ENCODE measurements at places on chromosomes 12 and 14.

DNA sequence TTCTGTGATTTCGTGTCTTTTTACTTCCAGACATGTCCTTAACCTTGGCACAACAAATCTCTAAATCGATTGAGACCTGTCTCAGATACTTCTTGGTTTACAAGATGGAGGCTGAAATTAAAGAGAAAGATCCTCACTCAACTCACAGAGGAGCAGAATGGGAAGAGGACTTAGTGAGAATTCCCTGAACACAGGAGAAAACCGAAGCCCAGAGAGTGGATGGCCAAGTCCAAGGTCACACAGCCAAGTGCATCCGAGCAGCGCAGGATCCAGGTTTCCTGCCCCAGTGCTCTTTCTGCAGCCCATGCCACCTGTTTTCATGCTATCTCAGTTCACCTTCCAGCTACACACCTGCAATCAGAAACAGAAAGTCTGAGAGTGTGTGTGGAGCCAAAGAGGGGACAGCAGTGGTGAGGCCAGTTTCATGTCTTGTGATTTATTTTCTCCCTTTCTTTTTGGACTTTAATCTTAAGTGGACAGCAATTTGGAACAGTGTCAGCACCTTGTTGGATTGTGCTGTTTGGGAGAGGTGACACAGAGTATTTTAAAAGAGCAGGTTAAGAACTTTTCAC, 22.9 kb upstream of the TCL1B start:
- H3K27me3 ChIP-seq, result no peaks in the 10 kb centered on the region
- no peaks in the 10 kb centered on the region for H3K36me3 ChIP-seq
- no peaks in the 10 kb centered on the region for H3K4me1 ChIP-seq
- no peak overlapping the region for H3K27ac ChIP-seq

- no peaks in the 10 kb centered on the region for H3K36me3 ChIP-seq
- H3K27ac ChIP-seq, result no peak overlapping the region
- no peak for DNase-seq
- H3K4me1 ChIP-seq, result no peaks in the 10 kb centered on the region
- no peaks in the 10 kb centered on the region for H3K27me3 ChIP-seq
Measured at GRCh38 chr12:52380271-52380694, 5.2 kb downstream of the KRT84 start.

- H3K4me1 ChIP-seq, result no peaks in the 10 kb centered on the region
- no peak for DNase-seq
- H3K27me3 ChIP-seq, result peaks cover 4% of the 10 kb centered on the region
- H3K4me3 ChIP-seq, result no peak overlapping the region
- no peak overlapping the region for H3K27ac ChIP-seq
- H3K36me3 ChIP-seq, result no peaks in the 10 kb centered on the region
Measured at GRCh38 chr12:2481951-2482350, 312.8 kb upstream of the FKBP4 start.

GRCh38 chr12:71655495-71655894, 8.2 kb downstream of the ZFC3H1 start:
- DNase-seq, result no peak
- no peak overlapping the region for H3K4me3 ChIP-seq

GRCh38 chr12:3000548-3001275, 41.5 kb downstream of the TEAD4 start:
- H3K4me3 ChIP-seq, result no peak overlapping the region
- H3K36me3 ChIP-seq, result no peaks in the 10 kb centered on the region
- H3K4me1 ChIP-seq, result no peaks in the 10 kb centered on the region
- no peak for DNase-seq
- H3K27ac ChIP-seq, result no peak overlapping the region

All from effector memory CD4-positive, alpha-beta T cell (primary cell).